ENCODE measurements at places on chromosomes 5 and 9.

DNA sequence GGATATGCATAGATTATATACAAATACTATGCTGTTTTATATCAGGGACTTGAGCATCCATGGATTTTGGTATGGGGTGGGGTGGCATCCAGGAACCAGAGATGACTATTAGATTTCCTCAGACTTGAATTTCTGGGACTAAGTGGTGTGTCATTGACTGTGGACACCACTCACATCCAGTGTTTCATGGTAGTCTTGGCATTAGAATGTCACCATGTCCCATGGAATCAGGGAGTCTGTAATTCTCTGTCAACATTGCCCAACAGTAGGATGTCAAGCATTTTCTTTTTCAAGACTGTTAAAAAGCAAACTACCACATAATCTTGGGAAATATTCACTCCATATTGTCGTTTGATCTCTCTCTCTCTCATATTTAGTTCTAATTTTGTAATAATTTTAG, 13.1 kb downstream of the ISOC1 start:
- no peak for DNase-seq

DNA sequence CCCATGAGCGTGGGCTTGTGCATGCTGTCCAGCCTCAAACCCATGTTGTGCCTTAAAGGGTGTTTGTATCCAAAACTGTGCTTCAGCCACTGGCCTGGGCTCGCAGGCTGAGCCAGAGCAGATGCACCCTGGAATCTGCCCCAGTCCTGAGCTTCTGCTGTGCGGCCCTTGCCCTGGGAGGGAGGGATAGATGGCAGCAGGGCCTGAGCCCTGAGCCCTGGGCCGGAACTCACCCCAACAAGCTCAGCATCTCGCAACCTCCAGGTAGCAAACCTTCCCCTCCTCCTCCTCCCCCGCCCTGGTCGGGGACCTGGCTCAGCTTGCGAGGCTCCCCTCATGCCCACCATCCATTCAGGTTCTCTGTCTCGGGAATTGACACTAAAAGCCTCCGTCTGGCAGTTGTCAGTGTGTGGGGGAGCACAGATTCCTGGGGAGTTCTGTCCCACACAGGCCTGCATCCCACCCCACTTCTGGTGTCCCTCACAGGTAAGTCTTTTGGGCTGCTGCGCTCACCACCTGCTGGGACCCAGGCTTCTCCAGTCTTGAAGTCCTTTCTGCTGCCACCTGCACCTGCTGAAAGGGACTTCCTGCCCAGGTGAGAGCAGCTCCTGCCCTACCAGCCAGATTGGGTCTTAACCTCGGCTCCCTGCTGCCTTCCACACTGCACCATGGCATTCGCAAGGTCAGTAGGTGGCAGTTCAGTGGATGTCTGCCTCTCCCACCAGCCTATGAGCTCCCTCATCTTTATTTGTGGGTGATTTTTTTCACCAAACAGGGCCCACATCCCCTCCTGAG, 55.2 kb upstream of the OLFM1 start:
- no peak for DNase-seq

- DNase-seq: no peak
Observed at GRCh38 chr9:116646661-116647514, 40.2 kb upstream of the TRIM32 start.

DNA sequence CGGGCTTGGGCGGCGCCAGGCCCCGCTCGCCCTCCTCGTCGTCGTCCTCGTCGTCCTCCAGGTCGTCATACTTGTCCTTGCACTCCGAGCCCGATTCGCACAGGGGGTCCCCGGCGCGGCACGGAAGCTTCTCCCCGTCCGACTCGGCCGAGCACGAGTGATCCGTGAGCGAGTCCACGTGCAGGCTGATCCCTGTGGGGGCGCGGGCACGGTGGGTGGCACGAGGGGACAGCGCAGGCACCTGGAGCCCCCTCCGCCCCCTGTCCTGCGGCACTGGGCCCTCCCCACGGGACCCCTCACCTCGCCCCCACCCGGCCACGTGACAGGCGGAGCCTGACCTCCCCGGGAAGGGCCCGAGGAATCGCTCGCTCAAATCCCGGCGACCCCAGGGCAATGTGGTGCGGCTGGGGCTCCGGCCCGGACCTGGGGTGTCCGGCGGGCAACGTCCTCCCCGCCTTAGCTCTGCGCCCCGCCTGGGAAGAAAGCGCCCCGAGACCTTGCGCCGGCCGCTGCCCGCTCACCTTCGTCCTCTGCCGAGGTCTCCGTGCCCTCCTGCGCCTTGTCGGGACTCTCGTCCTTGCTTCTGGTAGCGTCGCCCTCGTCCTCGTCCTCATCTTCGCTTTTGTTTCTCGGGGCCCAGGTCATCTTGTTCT, 2.5 kb downstream of the IRX2 start:
- DNase-seq: no peak

DNA sequence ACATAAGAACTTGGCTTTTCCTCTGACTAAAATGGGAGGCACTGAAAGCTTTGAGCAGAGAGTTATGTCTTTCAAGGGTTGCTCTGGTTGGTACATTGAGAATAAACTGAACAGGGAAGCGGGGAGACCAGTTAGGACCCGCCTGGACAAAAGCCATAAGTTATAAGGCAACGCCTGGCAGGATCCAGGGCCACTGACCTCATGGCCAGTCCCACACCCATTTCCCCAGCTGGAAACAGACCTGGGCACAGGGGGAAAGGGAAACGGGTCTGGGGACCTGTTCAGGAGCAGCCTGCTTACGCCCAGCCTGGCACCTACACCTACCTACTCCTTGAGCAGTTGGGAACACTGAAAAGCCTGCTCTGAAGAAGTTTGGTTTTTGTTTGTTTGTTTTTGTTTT, 1.3 kb downstream of the SPINK4 start:
- DNase-seq: no peak

GRCh38 chr9:89022001-89022759, 30.9 kb downstream of the S1PR3 start:
- no peak for DNase-seq

GRCh38 chr5:17455942-17456341, 42.1 kb upstream of the TAF11L2 start:
- DNase-seq: no peak

- DNase-seq: no peak
Observed at GRCh38 chr5:126780165-126780827, 3.4 kb downstream of the LMNB1 start.

- no peak for DNase-seq
Observed at GRCh38 chr9:19965336-19965735, 176.5 kb upstream of the SLC24A2 start.

- no peak for DNase-seq
Observed at GRCh38 chr5:142590451-142591231, 95.2 kb downstream of the FGF1 start.

DNA sequence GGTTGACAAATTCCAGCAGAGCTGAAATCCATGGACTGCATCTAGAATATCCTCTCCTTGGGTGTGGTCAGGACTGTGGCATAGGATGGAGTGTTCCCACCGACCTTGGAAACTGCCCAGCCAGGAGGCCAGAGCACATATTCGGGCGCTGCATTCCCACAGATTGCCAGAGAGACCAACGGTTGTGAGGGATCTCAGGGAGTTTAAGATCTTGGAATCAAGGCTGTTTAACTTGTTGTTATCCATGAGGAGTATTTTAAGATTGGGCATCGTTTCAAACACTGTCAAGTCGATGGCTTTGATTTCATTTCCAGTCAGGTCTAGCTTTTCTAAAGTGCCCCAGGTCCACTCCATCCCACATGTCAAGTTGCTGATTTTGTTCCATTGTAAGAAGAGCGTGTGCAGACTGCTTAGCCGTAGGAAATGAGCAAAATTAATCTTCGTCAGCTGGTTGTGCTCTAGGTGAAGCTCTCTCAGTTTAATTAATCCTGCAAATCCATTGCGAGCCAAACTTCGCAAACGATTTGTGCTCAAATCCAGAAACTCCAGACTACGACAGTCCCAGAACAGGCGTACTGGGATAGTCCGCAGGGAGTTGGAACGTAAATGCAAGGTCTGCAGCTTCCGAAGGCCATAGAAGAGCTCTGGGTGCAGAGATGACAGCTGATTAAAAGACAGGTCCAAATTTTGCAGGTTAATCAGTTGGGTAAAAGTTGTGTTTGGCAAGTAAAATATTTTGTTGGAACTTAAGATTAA, 1.5 kb downstream of the LRRTM2 start:
- no peak for DNase-seq

DNA sequence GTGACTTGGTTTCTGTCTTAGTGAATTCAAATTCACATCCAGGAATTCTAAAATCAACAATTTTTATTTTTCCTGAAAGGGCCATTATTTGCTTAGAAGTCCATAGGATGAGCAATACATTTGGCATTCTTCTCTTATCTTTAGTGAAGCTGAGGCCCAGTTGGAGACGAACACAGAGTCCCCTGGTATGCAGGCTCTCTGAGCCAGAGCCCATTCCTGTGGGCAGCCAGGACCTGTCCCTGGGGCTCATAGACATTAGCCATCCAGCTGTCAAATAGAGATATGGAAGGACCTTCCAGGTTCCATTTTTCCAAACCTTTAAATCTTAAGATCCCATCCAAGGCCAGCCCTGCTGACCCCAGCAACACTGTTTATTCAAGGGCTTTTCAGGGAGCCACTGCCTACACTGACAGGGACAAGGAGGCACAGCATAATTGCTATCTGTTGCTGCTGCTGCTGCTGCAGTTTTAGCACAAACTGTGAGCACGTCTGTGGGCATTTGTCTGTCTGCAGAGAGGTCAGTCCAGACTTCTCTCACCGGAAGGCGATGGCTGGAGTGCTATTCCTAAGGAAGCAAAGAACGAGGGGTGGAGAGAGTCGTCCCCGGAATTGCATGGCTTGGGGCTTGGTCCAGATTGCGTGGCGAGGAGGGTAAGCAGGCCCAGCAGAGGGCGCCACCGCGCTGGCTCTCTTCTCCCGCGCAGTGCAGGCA, 639.0 kb downstream of the CCDC171 start:
- DNase-seq: peak; percentile 70

DNA sequence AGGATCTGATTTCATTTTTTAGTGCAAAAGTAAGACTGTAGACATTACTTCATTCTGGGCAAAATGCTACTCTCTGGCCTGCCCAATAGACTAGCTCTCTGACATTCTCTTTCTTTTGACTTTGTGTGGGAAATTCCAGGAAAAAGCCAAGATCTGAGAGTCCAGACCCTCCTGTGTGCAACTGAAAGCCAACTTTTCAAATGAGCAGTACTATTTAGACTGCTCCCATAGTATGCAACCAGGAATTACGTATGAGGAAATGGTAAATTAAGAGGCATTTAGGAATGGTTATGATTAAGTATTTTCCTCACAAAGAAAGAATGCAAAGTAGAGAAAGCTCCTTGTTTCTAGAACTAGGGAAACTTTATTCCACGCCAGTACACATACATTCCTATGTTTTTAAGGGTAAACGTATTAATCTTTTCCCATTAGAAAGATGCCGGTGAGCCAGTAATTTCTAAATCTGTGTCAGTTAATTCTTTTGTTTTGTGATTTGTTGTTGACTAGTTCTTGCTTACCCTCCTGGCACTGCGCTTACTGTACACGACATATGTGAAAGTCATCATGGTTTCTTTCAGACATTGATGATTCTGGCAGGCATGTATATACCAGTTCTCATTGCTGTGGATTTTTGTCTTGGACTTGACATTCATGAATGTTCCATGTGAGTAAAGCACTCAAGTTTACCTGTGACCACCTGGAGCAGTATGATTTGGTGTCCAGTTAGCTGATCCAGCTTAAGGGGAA, 56.0 kb downstream of the AOPEP start:
- no peak for DNase-seq

GRCh38 chr5:34656700-34657273, 659 bp downstream of the RAI14 start:
- DNase-seq: no peak

GRCh38 chr5:59583151-59583809, 310.2 kb downstream of the PDE4D start:
- DNase-seq: no peak

DNA sequence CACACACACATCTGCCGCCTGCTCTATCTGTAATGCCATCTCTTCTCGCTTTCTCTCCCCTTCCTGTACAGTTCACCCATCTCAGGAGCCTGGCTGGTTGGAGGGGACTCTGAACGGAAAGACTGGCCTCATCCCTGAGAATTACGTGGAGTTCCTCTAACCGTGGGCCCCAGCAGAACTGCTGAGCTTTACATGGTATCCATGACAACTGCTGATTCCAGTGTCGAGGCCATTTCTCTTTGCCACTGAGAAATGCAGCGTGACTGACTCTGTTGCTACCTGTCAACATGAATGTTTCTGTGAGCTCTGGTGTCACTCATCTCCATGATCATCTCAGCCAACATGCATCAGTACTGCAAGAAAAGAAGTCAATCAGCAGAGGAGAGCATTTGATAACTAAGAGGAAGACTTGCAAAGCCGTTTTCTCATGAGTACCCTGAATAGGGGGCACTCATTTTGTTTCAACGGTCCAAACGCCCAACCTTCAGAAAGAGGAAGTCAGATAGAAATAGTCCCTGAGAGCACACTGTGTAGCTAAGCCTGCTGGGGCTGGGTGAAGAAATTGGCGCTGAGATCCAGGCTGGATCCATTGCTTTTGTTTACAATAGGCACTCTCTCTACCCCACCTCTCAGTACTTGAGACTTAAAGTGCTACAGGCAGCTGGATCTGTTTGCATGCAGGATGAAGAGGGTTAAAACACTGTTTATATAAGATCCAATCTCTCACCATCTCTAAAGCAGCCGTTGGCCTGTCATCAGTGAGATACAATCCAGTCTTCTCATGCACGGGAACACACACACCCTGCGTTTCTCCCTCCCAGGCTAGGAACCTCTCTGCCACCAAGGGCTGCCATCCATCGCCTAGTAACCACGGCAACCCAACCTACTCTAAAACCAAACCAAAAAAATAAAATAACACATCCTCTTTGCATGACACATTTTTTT, 180.9 kb downstream of the NR3C1 start:
- no peak for DNase-seq

DNA sequence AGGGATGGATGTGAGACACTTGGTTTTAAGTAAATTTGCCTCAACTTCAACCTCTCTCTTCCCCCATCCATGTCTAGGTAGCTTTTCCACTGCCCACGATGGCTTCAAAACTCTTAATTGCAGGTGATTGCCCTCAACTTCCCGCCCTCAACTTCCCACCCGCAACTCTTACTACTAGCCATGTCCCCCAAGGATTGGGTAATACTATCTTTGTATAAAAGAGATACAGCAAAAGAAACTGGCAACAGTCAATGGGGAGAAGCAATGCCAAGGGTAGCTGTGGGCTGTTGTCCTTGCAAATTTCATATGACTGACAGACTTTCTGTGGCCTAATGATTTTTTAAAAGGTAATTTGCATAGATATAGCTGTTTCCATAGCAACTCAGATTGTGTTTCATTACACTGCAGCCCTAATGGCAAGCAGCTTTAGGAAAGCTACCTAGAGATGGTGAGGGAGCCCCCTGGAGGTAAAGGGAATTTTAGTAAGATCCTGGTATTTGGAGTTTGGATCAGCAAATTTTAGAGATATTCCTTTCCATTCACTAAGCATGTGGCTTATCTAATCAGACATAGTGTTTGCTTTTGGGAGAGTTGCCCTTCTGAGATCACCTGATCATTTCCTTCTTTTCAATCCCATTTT, 421.5 kb upstream of the DAP start:
- peak; percentile 31 for DNase-seq

DNA sequence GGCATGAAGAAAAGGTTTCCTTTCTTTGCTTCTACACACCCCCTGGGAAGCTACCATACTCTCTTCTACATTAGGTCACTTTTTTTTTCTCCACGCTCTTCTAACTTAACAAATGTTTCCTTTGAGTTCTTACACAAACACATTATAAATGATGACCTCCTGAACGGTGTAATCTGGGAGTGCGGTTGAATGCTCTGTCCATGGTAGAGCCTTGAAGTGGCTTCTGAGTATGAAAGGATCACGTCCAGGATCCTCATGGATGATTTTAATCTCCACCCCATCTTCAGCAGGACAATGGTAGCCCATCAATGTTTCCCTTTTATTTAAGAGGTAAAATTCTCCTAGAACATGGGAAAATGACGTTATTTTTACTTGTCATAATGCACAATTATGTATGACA, 587.3 kb downstream of the SEMA5A start:
- no peak for DNase-seq

- peak; percentile 61 for DNase-seq
Observed at GRCh38 chr5:10030219-10030831, 219.4 kb downstream of the ATPSCKMT start.
